ENCODE measurements at places on chromosomes 13 and 19.
A peak's percentile ranks its signal among the peaks of the same experiment; 100 is the strongest.

- no peak for DNase-seq
These were observed 14.9 kb upstream of the ZNF611 start for GRCh38 chr19:52749780-52750179.

DNA sequence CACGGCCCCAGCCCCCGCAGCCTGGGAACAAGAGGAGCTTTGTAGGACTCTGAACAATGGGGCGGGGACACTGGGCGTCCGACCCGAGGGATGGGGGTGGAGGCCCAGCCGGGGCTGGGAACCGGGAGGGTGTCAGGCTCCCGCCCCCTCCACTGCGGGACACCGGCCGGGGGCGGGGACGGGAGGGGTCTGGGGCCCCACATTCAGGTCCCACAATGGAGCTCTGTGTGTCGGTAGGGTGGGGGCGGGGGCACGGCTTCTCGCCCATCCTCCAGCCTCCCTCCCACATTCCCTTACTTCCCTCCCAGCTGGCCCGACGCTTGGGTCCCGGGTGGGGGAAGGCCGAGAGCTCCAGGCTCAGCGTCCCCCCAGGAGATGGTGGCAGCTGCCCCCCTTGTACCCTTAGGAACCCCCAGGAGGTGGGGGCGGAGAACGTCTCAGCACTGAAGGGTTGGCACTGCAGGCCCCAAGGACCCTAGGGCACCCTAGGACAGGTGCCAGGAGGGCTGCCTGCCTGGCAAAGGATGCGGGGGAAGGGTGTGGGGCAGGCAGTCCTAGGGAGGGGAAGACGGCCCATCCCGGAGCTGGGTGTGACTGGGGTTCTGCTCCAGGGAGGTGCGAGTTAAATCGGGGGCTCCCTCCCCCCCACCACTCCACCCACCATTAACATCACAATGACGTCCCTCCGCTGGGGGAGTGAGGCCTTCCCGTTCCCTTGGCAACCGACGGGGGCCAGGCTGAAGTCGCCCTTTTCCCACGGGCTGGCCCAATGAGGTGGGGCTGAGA lies 5.3 kb downstream of the TTYH1 start:
- DNase-seq: no peak

DNA sequence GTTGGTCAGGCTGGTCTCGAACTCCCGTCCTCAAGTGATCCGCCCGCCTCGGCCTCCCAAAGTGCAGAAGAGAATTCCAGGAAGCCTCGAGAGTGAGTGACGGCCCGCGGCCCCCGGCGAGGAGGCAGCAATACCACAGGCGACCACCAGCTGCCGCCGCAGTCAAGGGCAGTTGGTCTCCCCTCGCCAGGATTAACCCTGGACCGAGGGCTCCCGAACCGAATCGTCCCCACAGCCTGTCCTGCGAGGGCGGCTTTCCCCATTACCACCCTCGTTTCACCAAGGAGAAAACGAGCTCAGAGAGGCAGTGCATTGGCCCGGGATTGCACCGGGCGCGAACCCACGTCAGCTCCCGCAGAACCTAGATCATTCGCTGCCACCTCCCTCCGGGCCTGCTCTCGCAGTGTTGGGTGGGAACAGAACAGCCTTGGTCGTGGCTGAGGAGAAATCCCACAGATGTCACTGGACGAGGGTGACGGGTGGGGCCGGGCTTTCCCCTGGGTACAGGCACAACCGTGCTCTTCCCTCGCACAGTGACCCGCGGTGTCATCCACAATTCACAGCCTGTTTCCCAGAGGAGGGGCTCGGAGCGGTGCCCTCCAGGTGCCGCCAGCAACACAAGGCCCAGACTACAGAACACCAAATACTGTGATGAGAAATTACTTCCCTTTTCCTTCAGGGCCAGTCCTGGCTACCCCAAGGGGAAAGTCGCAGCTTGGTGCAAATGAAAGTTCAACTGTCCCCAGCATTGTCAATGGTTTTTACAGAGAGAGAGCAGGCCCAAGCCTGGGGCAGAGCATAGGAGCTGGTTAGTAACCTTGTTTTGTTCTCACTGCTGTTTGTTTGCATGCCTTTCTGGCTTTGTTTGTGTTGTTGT lies 24.8 kb downstream of the C2CD4C start:
- no peak for DNase-seq

DNA sequence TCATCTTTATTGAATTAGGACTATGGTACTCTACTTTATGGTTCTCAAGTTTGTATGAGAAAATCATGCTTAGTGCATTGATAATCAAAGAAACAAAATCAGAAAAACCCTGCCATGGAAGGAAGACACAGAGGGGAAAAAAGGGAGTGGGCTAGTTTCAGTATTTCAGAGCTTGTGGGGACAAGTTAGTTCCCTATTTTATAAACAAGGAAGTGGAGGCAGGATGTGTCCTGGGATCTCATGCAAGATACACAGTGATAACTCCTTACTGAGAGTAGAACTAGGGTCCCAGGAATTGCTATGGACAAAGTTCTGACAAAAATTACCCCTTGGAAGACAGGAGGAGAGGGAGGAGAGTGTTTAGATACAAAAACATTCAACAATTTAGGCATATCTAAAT lies 1277.3 kb downstream of the UQCRFS1 start:
- DNase-seq: no peak

DNA sequence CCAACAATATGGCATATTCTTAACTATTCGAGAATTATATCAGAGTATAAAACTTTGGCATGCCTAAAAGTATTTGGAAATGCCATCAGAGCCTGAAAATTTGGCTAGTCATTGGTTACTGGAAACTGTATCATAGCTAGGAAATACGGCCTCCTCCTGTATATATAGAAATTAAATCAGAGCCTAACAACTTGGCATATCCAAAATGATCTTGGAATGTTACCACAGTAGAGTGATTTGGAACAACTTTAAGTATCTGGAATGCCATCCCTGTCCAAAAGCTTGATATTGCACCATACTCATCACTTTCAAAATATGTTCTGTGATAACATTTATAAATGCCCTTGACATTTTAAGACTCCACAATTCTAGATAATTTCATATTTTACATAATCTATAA lies 335.8 kb downstream of the SLITRK1 start:
- DNase-seq: no peak

DNA sequence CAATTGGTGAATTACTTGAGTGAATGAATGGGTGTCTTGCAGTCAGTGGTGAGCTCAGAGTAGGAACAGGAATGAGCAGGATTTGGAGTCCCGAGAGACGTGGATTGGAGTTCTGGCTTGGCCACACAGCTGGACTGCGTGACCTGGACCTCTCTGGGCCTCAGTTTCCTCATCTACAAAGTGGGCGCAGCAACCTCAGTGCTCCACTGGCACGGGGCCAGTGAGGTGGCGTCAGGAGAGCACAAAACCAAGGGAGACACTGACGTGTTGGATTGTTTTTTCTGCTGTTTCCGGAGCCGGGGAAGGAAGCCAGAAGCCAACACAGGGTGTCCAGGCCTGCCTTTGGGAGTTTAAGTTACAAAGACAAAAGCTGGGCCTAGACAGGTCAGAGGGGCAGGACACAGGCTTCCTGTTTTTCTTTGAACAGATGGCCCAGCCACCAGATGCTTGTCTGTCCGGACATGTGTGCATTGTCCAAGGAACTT lies 6.5 kb upstream of the DOCK6 start:
- DNase-seq: peak; percentile 94

DNA sequence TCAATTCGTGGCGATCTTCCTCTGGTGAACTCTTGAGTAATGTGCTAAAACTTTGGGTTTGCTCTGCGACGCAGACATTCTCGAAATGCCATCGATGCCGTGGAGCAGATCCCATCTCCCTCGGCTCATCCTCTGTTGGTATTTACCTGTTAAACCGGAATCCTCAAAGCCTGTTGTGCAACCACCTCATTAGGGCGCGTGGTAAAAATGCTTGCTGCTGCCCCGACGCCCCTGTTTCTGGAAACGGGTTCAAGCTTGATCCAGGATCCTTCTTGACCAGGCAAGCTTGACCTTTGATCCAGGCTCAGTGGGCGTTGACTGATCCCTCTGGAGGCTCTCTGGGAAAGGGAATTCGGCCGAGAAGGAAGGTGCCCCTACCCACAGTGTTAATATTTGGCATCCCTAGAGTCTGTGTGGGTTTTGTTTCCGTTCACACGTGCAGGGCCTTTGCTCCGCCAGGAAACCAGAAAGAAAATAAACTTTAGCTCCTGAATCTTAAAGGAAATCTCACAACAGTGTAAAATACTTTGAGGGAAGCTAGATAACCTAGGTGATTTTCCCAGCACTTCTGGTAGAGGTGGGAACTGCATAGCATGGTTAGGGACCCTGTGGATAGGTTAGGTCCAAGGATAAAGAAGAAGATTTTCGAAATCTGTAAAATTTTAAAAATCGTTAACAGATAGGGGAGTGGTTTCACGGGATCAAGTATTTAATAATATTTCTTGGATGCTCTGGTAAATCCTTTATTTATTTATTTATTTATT lies 1.1 kb downstream of the LSM14A start:
- DNase-seq: peak; percentile 15

- no peak for DNase-seq
These were observed 1.3 kb downstream of the CREB3L3 start for GRCh38 chr19:4154571-4155312.

- DNase-seq: no peak
These were observed 179.4 kb downstream of the NDFIP2 start for GRCh38 chr13:79660361-79660760.

DNA sequence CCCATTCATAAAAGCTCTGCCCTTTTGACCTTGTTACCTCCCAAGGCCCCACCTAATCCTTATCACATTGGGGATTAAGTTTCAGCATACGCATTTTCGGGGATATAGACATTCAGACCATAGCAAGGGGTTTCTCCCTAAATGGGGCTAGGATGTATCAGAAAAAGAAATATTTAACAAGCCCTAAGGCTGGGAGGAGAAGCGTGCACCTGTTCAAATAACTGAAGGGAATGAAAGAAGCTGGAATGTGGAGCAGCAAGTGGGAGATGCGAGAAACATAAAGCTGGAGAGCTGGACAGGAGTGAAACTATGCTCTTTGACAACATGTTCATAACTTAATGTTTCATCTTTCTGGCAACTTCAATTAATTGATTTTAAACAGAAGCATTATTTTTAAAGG lies 811.8 kb upstream of the GPC6 start:
- DNase-seq: no peak

GRCh38 chr19:38990949-38991697 lies 15.6 kb upstream of the FBXO17 start:
- DNase-seq: peak; percentile 48

DNA sequence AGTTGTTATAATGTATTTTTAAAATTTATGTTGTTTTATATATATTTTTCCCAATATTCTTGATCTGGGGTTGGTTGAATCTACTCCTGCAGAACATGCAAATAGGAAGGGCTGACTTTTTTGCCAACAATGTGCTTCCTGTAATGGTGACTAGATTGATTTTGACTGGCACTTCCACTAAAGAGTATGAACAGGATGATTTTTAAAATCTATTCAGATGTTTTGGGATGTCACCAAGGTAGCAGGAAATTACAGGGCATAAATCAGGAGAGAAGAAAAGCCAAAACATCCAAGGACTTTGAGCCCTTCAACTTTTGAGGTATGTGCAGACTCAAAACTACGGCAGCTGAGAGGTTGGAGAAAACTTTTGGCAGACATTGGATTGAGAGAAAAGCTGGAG lies 1047.6 kb downstream of the SLITRK5 start:
- no peak for DNase-seq

DNA sequence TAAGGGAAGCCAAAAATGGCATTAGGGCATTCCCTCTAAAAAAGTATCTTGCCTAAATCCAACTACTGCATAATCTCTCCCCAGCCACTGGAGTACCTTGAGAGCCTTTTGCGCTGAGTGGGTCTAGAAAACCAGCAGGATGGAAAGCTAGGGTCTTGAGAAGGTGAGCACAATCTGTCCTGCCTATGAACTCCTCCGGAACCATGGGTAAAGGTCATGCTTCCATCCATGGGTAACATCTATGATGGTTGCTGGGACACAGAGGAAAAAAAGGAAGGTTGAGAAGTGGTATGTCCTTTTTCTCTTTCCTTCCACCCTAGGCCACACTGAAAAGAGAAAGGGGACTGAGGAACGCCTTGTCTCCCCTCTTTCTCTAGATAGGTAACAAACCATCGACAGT lies 52.4 kb downstream of the ZNF676 start:
- DNase-seq: peak; percentile 11

DNA sequence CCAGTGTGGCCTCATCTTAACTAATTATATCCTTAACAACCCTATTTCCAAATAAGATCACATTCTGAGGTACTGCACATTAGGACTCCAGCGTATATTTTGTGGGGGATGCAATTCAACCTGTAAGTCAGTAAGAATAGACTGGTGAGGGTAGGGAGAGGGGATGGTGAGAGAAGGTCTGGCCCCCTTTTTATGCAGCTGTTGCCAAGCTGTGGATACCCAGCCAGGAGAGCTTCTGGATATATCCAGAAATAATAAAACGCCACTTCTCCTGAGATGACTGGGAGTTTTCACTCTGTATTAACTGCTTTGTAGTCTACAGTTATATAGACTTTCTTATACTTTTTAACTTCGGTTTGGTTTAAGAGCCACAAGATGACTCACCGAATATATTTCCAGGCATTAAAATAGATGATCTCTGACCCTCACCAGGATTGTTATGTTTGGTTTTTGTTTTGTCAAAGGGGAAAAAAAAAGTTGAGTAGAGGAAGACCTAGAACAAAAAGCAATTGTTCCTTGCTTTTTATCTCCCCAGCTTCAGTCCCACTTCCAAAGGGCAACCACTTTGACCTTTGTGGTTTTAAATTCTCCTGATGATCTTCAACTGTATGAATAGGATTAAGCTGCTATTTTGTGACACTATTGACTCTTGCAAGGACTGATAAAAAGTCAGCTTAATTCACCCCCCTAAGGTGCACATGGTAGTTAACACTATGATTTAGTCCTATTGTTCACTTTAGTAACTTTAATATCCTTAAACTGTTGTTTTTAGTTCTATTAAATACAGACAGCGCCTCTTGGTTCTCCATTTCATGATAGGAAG lies 3.1 kb upstream of the NEK3 start:
- DNase-seq: peak; percentile 57

DNA sequence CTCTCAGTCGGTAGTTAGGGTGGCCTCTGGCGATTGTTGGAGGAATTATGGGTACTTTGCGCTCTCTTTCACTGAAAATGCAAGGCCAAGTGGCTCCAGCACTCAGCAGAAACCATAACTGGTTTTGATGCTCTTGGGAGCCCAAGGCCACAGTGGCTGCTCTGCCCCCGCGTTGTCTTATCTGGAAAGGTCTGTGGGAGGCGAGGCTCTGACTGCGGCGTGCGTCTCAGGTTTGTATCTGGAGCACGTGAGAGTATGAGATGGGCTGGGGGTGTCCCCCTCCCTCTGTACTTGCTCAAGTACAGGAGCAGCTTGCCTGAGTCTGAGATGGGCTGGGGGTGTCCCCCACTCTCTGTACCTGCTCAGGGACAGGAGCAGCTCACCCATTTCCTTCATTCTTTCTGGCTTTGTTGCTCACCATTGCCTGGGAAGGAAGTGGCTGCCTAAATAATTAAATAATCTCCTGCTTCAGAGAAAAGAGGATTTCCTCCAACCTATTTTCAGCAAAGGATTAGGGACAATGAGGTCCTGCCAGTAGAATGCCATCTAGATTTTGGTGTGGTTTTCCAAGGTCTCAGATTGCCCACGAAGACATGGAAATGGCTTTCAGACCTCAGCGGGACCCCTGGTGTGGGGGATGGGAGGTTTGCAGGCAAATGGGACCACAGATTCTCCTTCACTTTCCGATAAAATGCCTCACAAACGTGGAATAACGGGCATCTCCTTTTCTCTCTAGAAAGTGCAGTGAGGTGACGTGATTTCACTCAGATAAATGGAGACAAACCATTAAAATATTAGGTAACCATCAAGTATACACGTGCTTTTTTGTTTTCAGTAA lies 14.7 kb downstream of the ATP11A start:
- DNase-seq: no peak

Measured in foreskin fibroblast (primary cell).